CMK (cell line): ENCODE measurements at places on chromosomes 12 and 14.

DNA sequence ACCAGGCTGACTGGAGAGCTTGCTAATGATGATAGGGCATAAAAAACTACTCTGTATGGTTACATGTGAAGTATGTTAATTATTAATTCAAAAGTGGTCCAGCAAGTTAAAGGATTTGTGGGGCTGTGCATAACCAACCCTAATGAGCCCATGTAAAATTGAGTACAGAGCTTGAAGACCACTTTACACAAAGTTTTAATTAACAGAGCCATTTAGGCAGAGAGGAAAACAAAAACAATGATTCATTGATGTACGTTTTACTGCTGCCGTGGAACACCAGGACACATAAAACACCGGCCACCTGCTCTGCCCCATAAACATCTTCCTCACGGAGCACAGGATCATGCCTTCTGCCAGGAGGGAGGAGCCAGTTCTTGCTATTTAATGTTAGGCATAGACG is 83.5 kb downstream of the RIMBP2 start:
- DNase-seq: no peak

DNA sequence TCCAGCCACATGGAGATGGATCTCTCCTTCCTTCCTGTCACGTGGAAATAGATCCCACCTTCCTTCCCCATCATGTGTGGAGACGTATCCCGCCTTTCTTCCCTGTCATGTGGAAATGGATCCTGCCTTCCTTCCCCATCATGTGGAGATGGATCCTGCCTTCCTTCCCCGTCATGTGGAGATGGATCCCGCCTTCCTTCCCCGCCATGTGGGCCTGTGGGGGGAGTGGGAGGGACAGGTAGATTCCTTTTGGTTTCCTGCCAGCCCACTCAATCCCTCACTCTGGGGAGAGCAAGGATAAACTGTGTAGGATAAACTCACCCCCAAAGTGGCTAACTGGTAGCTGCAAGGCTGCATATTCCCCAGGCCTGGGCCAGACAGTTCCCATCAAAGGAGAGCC is 31.7 kb upstream of the TDRD9 start:
- DNase-seq: no peak

DNA sequence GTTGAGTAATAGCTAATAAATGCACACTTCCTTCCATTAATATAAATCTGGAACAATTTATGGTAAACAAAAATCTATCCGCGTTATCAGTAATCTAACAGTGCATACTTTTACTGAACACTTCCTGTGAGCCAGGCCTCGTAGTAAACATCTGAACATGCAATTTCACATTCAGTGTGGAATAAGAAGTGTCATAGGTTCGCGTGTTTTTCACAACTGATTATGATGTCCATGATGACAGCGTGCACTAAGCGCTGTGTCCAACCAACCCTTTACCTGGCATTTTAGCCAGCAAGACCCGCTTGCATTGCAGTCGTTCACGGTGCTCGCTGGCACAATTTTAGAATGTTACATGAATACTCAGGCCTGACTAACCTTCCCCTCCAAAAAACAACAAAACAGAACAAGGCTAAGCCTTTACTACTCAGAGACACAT is 2.1 kb downstream of the PNMA1 start:
- DNase-seq: no peak

GRCh38 chr12:72209086-72209485 is 63.1 kb upstream of the TRHDE start:
- no peak for DNase-seq

GRCh38 chr14:29587761-29588470 is 339.7 kb downstream of the PRKD1 start:
- no peak for DNase-seq

DNA sequence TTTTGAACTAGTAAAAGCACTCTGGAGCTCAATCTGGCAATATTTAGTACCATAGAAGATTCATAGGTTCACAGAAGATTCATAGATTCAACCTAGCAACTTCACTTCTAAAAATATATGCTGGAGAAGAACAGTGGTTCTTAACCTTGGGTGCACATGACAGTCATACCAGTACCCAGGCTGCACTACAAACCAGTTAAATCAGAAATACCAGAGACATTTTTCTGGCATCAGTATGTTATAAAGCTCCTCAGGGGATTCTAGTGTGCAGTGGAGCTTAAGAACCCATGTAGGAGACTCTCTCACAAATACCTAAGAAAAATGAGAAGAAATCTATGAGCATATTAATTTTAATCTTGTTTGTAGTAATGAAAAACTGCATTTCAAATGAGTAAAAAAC is 46.6 kb downstream of the CNTN1 start:
- no peak for DNase-seq

DNA sequence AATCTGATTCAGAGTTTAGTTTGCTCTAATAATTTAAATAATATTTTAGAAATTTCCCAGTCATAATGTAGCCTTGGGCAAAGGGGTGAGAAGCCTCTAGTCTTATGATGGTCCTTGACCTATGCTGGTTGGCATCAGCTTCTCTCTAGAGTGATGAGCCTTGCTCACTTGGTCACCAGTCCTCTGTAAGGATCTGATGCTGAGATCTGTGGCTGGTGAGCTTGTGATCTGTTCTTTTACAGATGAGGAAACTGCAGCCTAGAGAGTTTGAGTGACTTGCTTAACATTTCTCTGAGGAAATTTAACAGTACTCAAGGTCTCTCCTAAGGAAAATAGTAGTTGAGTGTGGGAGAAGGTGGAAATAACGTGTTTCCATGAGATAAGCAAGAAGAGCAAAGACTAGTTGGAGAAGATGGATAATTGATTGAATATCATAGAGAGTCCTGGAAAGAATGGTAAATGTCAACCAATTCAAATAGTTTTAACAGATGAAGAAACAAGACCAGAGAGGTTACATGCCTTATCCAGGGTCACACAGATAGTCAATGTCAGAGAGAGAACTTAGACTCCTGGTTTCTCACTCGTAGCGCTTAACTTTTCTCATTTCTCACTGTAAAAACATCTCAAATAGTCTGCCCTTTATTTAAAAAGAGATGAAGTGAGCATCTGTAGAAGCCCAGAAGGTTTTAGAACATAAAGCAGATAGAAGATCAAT is 89.7 kb upstream of the ETV6 start:
- DNase-seq: no peak

GRCh38 chr12:101439236-101439635 is 31.7 kb upstream of the ARL1 start:
- no peak for DNase-seq

DNA sequence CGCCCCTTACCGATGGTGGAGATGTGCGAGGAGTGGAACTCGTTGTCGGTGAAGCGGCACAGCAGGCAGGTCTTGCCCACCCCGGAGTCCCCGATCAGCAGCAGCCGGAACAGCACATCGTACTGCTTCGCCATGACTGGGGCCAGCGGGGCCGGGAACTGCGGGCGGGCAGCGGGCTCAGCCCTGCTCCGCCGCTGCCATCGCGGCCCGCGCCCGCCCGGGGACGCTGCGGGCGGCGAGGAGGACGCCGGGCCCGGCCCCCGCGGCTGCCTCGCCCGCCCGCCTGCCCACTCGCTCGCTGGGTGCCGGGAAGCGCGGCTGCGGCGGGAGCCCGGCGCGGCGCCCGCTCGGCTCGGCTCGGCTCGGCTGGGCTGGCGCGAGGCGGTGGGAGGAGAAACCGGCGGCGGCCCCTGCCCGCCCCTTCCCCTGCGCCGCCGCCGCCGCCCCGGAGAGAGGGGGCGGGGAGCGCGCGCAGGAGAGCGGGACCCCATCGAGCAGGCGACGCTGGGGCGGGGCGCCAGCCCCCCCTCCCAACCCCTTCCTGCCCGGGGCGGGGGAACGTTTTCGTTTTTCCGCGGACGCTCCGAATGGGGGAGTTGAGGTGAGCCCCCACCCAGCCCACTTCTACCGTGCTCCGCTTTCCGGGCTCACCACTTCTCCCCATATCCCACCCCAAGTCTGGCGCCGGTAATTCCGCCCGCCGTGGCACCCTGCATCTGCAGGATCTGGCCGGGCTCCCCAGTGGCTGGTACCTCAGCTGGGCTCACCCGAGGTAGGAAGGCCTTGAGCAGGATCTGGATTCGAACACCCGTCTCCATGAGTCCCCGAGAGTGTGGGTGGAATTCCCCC is at the start of gene RAB15:
Gene RAB15 (minus strand): TSS at position 394 of the 849 bp plus-strand sequence. CDS start 260 bp downstream, at position 134.
- no peak for DNase-seq

GRCh38 chr14:24321212-24321975 is 10.1 kb downstream of the LTB4R start:
- no peak for DNase-seq

- DNase-seq: peak; percentile 18
These were observed at the start of gene SVOP for GRCh38 chr12:109020796-109021380. TSS of gene SVOP (minus strand) at chr12:109021068. CDS start at chr12:109020868, 200 bp downstream.
